Stimulated activated CD4-positive, alpha-beta T cell treated with anti-CD3 and anti-CD28 coated beads, Interleukin-15, amount 100 ng/mL, for 1 hour (primary cell): ENCODE measurements at places on chromosomes 7 and 10.

- no peak for DNase-seq
These were observed 81.3 kb upstream of the ARHGAP21 start for GRCh38 chr10:24804956-24805355.

DNA sequence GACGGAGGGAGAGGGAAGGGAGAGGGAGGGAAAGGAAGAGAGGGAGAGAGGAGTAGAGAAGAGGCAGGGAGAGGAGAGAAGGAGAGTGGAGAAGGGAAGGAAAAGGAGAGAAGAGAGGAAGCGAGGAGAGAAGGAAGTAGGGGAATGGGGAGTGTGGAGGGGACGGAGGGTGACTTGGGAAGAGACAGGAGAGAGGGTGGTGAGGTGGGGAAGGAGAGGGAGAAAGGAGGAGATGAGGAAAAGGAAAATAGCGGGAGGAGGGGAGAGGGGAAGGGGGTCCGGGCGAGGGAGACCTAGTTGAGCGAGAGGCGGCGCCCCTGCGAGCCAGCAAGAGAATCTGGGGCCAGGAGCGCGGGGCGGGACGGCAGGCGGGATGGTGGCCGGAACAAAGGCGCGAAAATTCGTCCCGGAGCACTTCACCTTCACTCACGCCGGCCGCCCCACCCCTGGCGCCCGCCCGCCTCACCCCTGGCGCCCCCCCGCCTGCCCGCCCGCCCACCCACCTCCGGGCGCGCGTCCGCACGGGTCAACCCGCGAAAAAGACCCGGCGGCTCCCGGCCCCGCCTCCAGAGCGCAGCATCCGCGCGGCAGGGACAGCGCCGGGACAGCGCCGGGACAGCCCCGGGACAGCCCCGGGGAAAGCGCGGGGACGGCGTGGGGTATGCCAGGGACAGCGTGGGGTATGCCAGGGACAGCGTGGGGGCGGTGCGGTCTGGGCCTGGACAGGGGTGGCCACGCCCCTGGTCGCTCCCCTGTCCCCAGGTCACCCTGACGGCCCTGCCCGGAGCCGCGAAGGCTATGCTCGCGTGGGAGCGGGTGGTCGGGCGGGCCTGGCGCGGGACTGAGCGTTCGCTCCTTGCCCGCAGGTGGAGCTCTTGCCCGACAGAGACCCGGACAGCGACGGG lies 4.2 kb downstream of the VSTM2A start:
- DNase-seq, result no peak

DNA sequence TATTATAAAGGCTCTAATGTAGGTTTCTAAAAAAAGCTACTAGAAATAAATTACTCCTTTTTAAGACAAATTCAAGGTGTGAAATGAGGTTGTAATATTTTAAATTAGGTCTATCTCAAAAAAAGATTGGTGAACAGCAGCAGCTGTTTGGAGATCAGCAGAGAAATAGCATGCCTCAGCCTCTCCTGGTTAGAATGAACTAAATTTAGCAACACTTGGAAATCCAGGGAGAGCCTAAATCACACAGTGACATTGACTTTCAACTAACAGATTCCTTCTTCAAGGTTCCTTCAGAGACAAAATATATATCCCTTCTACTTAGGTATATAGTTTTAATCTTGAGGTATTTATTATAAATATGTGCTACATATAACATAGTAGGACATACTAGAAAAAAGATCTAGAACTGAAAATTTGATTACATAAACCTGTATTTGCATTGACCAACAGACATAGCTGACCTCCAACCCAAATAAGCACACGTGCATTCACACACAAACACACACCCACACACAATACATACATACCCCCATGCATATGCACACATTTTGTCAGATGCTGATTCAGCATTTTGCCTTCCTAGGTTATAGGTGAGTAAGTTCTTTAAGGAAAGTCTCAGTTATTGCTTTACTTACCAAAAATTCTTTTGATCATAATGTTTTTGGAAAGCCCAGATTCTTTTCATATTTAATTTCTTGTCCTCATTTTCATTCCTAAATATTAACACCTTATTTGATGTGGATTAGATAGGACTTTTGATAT lies 47.3 kb downstream of the DGKB start:
- DNase-seq, result no peak

GRCh38 chr7:105796365-105796764 lies 80.0 kb downstream of the ATXN7L1 start:
- no peak for DNase-seq

GRCh38 chr10:14500172-14500765 lies 169.5 kb upstream of the FRMD4A start:
- no peak for DNase-seq

DNA sequence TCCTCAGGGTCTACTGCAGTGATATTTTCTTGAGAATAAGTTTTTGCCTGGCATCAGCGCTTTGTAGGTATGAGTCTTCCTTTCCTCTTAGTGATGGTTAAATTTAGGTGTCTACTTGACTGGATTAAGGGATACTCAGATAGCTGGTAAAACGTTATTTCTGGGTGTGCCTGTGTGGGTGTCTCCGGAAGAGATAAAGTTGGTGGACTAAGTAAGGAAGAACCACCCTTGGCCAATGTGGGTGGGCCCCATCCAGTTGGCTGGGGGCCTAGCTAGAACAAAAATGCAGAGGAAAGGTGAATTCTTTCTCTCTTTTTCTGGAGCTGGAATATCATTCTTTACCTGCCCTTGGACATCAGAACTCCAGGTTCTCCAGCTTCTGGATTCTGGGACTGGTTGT lies 138.8 kb downstream of the ADCYAP1R1 start:
- no peak for DNase-seq

GRCh38 chr10:63631991-63632390 lies 110.8 kb downstream of the REEP3 start:
- no peak for DNase-seq

DNA sequence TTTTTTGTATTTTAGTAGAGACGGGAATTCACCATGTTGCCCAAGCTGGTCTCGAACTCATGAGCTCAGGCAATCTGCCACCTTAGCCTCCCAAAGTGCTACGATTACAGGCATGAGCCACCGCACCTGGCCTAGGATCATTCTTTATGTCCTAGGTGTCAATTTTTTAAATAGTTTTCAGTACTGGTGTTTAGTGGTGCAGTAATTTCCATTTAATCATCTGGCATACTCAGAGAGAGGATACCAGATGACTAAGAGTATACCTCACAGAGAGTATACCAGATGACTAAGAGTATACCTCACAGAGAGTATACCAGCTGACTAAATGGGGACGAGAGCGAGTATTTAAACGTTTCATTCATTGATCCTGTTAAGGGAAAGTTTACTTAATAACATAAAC lies 37.3 kb upstream of the TMEM248 start:
- DNase-seq, result no peak

- no peak for DNase-seq
These were observed 63.2 kb downstream of the PRPF18 start for GRCh38 chr10:13649844-13650520.

GRCh38 chr10:103736763-103737162 lies 118.6 kb downstream of the SH3PXD2A start:
- DNase-seq, result no peak

DNA sequence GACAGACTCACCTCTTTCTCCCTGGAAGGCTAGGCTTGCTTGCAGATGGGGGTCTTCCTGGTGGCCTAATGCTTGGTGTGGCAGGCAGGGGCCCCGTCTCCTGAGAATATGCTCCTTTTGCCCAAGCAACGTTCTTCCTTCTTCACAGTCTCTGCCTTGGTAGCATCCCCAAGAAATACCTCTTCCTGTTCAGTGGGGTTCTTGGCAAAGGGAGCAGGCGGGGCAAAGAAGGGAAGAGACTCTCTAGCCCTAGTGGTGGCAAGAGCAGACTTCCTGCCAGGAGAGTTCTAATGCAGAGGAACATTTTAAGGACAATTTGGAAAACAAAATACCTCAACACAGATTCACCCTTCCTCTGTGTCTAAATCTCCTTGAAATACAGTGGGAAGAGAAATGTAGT lies at the start of gene CLEC5A:
CLEC5A (minus strand) TSS at position 179 of the 400 bp plus-strand sequence. CDS start 682 bp downstream, outside the sequence.
- DNase-seq, result no peak

DNA sequence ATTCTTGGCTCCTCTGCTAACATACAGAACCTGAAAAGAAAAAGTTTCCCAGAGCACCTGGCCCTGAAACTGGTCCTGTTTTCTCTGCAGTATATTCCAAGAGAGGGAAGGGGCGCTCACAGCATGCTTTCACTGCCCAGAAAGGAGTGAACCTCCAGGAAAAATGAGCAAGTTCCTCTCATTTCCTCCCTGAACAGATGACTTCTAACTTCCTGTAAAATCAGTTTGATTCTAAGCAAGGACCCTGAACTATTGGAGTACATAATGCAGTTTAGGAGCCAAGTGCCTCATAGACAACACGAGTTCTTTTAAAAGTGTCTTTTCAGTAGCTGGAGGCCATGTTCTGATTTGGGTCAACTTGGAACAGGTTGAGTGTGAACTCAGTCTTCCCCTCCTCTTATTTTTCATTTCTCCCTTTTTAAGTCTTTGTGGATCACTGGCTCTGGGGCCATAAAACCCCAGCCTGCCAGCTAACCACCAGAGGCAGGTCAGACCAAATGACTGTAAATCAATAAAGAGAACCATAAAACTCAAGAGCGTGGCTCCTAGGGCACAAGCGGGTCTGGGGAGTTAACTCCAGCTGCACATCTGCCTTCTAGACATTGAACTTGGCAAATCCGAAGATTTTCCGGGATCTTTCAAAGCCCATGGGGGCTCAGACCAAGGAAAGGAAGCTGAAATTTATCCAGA lies 5.9 kb upstream of the LRRC18 start:
- DNase-seq, result no peak

GRCh38 chr7:12637819-12638592 lies 49.4 kb upstream of the ARL4A start:
- no peak for DNase-seq

GRCh38 chr10:92267343-92267742 lies 23.5 kb downstream of the CPEB3 start:
- DNase-seq, result no peak

GRCh38 chr7:98284335-98285036 lies 3.0 kb downstream of the BRI3 start:
- DNase-seq, result no peak

GRCh38 chr10:16566202-16566805 lies 44.6 kb upstream of the C1QL3 start:
- DNase-seq, result no peak

DNA sequence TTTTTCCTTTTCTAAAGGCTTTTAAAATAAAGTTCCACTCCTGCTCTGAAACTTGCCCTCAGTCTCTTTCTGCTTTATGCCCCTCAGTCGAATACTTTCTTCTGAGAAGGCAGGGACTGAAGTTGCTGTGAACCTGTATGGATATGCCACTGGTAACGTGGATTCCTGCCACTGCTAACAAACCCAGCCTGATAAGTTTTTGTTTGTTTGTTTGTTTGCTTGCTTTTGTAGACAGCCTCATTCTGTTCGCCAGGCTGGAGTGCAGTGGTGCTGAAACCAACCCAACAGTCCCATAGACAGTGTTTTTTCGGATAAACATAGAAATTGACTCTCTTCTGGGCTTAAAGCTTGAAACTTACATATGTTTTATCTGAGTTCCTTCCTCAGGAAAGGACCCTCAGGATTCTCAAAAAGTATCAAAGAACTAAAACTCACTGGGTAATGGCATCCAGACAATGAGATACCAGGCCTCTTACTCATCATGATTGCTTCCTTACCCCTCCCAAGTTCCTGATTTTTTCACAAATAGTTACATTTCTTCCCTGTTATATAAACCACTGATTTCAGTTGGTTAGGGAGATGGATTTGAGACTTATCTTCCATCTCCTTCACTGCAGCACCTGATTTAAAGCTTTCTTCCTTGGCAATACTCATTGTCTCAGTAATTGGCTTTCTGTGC lies 273.6 kb downstream of the SDHAF3 start:
- no peak for DNase-seq

DNA sequence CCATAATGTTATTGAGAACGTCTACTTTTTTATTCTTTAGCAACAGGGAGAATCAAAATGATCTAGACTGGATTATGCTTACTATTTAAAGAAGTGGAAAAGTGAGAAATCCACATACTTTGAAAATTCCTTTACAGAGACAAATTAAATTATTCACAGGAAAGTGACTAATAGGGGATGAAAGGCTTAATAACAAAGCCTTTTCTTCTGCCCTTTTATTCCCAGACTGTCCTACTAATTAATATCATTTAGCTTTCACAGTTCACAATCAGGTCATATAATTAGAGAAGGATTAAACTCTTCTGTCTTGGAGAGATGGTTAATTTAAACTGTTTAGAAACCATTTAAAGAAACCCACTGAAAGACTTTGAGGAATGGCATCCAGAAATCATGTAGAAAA lies 58.8 kb downstream of the ARL4A start:
- DNase-seq, result no peak

GRCh38 chr7:139635526-139636302 lies 112.2 kb downstream of the CLEC2L start:
- DNase-seq, result peak; percentile 25

GRCh38 chr10:22837771-22838170 lies 90.1 kb upstream of the ARMC3 start:
- DNase-seq, result no peak

GRCh38 chr10:73879296-73880173 lies 5.2 kb upstream of the CAMK2G start:
- peak; percentile 89 for DNase-seq

DNA sequence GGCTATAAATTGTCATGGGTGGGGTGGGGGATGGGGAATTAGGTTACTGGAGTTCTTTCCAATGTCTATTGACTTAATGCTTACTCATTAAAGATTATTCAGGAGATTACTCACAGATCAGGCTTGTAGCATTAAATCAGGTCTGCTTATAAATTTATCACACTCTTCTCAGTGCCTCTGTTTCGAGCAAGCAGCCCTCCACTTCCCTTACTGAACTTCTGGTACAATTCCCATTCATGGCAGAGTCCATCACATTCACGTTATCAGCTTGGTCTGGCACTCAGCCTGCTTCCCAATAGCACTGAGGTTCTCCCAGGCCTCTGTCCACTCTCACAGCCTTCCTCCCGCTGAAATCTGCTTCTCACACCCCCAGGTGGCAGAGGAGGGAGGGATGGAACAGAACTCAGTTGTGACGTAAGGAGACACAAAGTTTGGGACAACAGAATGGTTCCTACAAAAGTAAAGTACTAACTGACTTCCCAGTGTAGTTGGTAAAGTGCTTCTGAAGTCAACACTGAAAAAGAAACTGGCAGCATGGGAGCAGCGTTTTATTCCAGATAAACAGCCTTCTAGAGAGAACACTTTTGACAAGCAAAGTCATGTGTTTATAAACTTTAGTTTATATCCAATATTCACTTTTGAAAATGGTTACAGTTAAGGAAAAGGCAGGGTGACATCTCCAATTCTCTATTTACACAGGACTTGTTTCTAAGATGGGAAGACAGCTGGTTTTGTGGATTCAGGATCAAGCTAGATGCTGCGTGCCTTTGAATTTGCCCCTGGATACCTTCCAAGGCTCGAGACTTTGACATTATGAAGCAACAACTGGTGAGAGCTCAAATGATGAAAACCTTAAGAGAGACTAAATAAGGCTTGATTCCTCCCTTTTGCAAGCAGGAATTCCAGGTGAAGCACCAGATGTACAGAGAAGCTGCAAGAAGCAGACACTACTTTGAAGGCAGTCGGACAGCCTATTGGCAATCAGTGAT lies 81.4 kb downstream of the ATXN7L1 start:
- no peak for DNase-seq

DNA sequence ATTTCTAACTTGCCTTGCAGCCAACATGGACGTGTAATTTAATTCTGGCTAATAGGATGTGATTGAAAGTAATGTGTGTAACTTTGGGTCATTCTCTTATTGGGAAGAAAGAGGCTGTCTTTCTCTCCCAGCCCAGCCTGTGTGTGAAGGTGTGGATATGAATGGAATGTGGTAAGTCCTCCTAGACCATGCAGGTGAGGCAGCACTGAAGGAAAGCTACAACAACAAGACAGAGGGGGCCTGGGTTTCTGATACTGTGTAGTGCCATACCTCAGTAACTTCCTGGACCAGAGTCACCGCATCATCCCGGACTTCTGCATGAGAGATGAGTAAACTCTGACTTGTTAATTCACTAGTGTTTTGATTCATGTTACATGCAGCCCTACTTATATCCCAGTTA lies 237.0 kb downstream of the EXOC4 start:
- no peak for DNase-seq
